Pancreas (tissue), 10 donors: ENCODE measurements at places on chromosomes 16 and 17.

DNA sequence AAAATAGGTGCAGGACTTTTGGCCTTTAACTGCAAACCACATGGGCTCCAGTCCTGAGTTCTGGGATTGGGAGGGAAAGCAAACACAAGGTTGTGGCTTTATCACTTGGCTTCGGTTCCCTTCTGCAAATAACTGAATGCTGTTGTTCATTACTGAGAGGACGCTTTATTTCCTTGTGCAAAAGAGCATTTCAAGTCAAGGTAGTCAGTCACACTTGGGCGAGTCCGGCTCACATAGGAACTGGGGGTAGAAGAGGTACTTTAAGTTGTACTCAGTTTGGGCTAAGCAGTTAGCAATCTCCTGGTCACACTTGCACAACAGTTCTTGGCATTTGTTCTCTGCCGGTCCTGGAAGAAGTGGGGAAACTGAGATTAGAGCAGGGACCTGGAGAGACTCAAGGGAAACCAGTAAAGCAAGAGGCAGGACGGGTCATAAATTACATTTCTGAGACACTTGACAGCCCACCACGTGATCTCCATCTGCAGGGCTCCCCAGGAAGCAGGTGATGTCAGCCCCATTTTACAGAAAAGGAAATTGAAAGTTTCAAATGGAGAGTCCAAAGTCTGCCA, 21.6 kb downstream of the PLA2G10 start:
- DNase-seq: peak; percentile 40

- DNase-seq: peak; percentile 35
Observed at GRCh38 chr16:2842340-2843000, 12.4 kb downstream of the ZG16B start.

DNA sequence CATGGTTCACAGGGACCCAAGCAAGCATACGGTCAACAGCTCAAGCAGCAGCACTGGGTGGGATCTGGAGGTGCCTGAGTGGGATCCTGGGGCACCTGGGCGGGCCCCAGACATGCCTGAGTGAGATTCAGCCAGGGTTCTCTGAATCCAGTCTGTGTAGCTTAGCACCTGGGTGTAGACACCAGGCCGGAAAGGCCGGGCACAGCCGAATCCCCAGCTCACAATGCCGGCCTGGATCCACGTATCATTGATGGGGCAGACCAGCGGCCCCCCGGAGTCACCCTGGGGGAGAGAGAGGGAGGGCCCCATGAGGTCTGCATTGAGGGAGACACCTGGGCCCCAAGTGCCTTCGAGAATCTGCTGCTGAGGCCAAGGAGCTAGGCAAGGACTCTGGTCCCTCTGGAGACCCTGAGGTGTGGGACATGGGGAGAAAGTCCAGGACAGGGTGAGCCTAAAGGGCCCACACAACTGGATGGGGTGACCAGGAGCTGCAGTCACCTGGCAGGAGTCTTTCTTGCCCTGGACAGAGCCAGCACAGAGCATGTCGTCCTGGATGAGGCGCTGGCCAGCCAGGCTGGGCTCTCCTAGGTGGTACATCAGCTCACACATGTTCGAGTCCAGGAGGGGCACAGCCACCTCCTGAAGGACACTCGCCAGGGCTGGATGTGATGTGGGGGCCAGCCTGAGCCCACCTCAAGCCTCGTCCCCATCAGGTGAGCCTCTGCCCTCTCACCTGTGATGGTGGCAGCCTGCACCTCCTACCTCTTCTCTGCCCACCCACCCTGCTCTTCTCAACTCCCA, 9.7 kb downstream of the ZG16B start:
- DNase-seq: no peak

GRCh38 chr16:49912721-49913120, 56.8 kb upstream of the ZNF423 start:
- no peak for DNase-seq

DNA sequence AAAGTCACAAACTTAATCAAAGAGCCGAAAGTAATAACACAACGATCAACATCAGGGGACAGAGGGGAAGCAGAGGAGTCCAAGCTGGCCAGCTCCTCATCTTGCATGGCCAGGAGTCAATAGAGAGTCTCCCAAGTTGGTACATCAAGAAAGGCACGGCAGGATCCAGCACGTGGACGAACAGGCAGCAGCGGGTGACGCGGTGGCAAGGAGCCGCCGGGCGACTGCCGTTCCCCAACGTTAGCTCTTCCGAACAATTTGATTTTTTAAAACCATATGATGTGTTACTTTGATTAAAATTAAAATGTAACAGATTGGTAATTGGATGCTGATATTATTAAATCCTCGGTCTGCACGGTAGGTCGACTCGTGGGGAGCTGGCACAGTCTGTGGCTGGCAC, 81.8 kb upstream of the DOC2B start:
- no peak for DNase-seq

DNA sequence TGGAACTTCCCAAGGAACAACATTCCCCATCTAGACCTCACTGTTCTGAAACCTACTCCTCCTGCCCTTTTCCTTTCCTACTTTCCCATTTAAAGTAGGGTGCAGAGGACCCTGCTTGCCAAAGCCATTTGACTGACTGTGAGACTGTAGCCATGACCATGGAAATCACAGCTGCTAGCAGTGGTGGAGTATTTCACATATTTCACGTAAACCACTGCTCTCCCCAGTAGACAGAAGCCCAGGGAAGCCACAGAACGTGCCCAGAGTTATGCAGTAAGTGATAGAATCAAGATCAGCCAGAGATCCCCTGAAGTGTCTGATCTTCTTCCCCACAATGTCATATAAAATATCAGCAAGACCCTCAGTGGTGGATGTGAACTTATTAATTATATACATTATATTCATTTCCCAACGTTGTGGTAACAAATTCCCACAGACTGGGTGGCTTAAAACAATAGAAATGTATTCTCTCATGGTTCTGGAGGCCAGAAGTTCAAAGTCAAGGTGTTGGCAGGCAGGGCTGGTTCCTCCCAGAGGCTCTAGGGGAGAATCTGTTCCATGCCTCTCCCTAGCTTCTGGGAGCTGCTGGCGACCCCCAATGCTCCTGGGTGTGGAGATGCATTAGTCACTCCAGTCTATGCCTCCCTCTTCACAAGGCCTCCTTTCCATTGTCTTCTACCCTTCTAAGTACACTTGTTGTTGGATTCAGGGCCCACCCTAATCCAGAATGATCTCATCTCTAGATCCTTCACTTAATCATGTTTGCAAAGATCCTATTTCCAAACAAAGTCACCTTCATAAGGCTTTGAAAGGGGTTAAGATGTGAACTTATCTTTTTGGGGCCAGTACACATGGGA, 20.7 kb upstream of the PRM1 start:
- DNase-seq: no peak

DNA sequence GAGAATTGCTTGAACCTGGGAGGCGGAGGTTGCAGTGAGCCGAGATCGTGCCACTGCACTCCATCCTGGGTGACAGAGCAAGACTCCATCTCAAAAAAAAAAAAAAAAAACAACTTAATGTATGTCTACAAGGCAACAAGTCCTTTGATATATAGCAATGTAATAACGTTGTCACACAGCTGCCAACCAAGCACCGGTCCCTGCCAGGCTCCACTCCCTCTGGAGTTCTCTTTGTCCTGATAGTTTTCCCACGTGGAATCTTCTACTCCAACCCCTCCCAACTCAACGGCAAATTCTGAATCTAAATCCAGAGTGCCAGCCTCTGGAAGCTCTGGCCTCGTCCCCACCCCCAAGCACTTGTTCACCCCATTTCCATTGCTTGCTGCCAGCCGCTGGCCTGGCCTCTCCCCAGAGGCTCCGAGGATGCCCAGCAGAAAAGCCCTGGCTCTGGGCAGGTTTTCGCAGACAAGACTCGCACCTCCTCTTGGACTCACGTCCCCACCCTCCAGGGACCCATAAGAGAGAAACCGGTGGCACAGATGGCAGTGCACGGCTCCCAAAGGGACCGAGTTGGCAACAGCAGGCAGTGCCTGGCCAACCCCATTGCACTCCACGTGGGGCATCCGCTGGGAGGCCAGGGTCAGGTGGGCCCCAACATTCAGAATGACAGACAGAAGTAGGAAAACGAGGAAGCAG, 15.9 kb upstream of the CBX2 start:
- DNase-seq: no peak

- no peak for DNase-seq
Observed at GRCh38 chr16:62741692-62742091, 705.5 kb upstream of the CDH8 start.

GRCh38 chr16:8958344-8959167, 5.2 kb downstream of the USP7 start:
- DNase-seq: no peak

GRCh38 chr16:31334934-31335333, 20.0 kb upstream of the ITGAX start:
- no peak for DNase-seq
